Aorta (tissue), 5 donors: ENCODE measurements at places on chromosomes 5 and 9. TPM values are rescaled to one million over a fixed set of nuclear protein-coding genes. Genes with fewer than 3 reads are reported as not detected.

- DNase-seq = no peak
These were observed 106.0 kb downstream of the EHMT1 start for GRCh38 chr9:137724818-137725240.

DNA sequence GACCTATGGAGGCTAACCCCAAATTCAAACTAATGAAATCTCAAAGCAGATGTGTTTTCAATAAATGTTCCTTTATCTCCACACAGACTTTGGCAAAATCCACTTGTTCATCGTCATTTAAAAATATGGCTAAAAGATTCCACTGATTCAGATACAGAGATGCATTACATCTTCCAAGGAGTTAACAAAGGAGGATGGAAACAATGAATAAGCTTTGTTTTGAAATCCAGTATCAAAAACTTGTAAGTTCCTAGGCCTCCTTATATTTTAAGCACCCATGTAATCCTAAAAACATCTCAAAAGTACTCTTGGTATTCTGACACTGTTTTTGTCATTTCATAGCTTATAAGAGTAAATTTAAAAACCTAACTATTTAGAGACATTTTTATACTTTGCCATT is 345.6 kb upstream of the ACTBL2 start:
- no peak for DNase-seq

- no peak for DNase-seq
These were observed 38.7 kb upstream of the C6 start for GRCh38 chr5:41252036-41252435.

DNA sequence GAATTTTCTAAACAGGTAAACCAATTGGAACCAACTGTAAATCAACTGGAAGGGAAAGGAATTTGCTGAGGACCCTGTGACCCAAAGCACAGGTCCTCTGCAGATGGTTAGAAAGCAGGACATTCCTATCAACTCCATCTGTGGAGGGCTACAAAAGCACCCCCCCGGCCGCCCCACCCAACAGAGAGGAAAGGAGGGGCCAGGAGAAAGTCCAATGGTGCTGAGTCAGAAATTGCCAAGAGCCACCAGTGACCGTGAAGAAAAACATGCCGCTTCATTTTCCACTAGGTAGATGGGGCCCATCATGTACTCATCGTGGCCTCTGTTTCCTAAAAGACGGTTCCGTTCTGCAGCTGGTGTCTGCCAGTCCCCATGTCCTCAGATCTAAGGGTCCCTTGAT is 66.3 kb downstream of the RAPGEF1 start:
- DNase-seq = no peak

GRCh38 chr9:132141948-132142594 is 19.8 kb upstream of the NTNG2 start:
- DNase-seq = no peak

TAF11L10 gene
- not detected for total RNA-seq
